Right hindlimb (tissue), 1 donor: ENCODE measurements at places on chromosomes 11 and 22.

DNA sequence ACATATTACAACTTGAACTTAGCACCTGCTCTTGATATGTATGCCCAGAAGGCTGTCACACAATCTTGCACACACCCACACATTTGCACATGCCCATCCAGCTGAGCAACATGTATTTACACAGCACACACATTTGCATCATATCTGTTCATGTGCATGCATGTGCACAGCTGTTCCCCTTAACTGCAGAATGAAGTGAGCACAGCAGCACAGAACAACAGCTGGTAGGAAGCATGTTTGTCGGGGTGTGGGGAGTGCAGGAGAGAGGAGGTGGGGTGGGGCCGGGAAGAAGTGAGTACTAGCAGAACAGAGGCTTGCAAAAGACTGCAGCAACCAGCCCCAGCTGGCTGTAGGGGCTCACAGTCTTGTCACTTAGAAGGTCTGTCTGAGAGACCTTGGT, 296.5 kb downstream of the KIRREL3 start:
- peak; percentile 40 for DNase-seq

DNA sequence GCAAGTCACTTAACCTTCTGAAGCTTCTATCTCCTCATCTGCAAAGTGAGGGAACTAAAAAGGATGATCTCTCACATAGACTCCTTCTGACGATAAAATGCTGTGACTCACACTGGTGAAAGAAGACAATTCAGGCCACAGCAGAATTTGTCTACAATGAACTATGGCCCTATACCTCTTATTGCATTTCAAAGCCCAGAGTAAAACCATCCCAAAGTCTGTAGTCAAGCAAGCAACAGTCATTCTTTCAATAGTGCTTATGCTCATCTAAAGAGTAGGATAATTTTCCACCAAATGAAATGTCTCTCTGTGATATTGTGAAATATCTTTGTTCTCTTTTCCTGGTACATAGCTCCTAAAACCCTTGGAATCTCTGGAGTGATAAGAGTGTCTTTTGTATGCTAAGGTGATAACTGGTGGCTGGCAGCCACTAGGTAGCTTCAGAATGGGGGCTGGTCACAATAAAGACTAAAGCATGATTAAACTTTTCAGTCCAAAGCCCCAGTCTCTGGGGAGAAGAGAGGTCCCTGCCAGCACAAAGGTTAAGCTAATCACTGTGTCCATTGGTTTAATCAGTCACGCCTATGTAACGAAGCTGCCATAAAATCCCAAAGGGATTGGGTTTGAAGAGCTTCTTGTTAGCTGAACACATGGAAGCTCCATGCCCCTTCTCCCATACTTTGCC, 30.8 kb downstream of the SYTL2 start:
- no peak for DNase-seq

- DNase-seq = no peak
Measured at GRCh38 chr11:101862391-101863233, 52.2 kb upstream of the CEP126 start.

GRCh38 chr11:131980888-131981668, 610.7 kb downstream of the NTM start:
- DNase-seq = no peak
